ENCODE measurements at places on chromosomes 16 and 17.
A peak's percentile ranks its signal among the peaks of the same experiment; 100 is the strongest.

GRCh38 chr16:58000706-58001676, at the start of gene USB1:
TSS of gene USB1 (plus strand) at chr16:58001407. CDS start at chr16:58001484, 77 bp downstream.
- DNase-seq = peak; percentile 85
- H3K27me3 ChIP-seq = no peaks in the 10 kb centered on the region
- peak within 1 kb of the TSS; percentile 91 for H3K27ac ChIP-seq
- H3K4me3 ChIP-seq = peak within 1 kb of the TSS; percentile 96

- no peaks in the 10 kb centered on the region for H3K27me3 ChIP-seq
- peaks cover 17% of the 10 kb centered on the region for H3K4me1 ChIP-seq
- no peak overlapping the region for H3K27ac ChIP-seq
- H3K36me3 ChIP-seq = peaks cover 53% of the 10 kb centered on the region
- DNase-seq = no peak
These were observed 22.5 kb downstream of the BANP start for GRCh38 chr16:87973717-87974116.

GRCh38 chr16:67395458-67396158, 2.3 kb upstream of the TPPP3 start:
- peaks cover 35% of the 10 kb centered on the region for H3K27me3 ChIP-seq
- H3K27ac ChIP-seq = no peak overlapping the region
- peaks cover 9% of the 10 kb centered on the region for H3K4me1 ChIP-seq
- H3K36me3 ChIP-seq = no peaks in the 10 kb centered on the region
- no peak for DNase-seq
- no peak overlapping the region for H3K4me3 ChIP-seq

GRCh38 chr16:1333149-1333812, at the start of gene BAIAP3:
TSS of gene BAIAP3 (plus strand) at chr16:1333645. CDS start at chr16:1338550, 4,905 bp downstream.
- peak within 1 kb of the TSS; percentile 36 for H3K4me3 ChIP-seq
- no peaks in the 10 kb centered on the region for H3K36me3 ChIP-seq
- DNase-seq = peak; percentile 60

- H3K4me3 ChIP-seq = no peak overlapping the region
- no peak overlapping the region for H3K27ac ChIP-seq
- H3K27me3 ChIP-seq = peaks cover 1% of the 10 kb centered on the region
- no peak for DNase-seq
These were observed 167.8 kb downstream of the IRF8 start for GRCh38 chr16:86066811-86067210.

DNA sequence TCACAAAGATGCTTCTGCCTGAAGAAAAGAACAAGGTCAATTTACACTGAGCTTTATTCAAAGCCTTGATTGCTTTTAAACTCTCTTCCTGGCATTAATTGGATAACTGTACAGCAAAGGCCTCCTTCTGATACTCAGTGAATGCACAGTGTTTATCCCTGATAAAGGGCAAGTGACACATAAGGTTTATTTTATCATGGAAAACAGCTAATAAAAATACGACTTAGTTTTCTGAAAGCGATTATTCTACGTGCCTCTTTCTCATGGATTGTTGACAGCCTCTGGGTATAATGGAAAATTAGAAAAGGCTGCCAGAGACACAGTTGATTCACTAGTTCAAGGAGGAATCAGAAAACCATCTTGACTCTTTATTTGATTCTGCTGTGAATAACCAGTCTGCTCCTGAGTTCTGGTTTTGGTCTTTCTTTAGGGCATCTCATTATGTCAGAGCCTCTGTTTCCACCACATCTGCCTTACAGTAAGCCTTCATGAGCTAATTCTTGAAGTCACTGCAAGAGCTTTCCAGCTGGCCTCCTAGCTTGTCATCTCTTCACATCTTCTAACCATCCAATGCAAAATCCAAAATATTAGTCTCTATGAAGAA, 212.9 kb downstream of the CNTNAP4 start:
- H3K4me1 ChIP-seq = no peaks in the 10 kb centered on the region
- no peak overlapping the region for H3K4me3 ChIP-seq
- H3K27me3 ChIP-seq = no peaks in the 10 kb centered on the region

DNA sequence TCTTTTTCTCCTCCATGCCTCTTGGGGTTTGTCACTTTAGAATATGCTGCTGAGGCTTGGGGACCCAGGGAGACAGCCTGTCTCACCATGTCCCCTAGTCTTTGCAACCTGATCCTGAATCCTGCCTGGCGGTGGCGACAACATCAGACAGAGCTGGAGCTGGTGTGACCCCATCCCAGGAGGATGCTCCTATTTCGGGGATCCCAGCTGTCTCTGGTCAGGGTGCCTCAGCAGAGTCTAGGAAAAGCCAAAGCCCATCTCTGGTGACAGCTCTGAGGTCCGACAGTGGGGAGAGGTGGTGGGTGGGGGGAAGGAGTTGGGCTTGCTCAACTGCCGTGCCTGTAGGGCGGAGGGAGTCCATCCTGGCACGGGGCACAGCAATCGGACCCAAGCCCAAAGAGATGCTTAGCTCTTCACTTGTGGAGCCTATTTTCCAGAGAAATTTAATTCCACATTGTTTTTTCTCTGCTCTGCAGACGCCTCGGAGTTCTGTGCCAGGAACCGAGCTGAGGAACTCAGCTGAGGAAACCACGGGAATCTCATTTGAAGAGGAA, 10.3 kb upstream of the TNS4 start:
- H3K4me1 ChIP-seq = peaks cover 44% of the 10 kb centered on the region
- H3K27me3 ChIP-seq = no peaks in the 10 kb centered on the region
- H3K4me3 ChIP-seq = no peak overlapping the region
- no peak for DNase-seq
- H3K27ac ChIP-seq = no peak overlapping the region
- H3K36me3 ChIP-seq = peaks cover 12% of the 10 kb centered on the region

GRCh38 chr17:12316021-12316420, 295.3 kb downstream of the MAP2K4 start:
- H3K4me3 ChIP-seq = no peak overlapping the region
- no peaks in the 10 kb centered on the region for H3K4me1 ChIP-seq
- no peak overlapping the region for H3K27ac ChIP-seq
- DNase-seq = no peak

DNA sequence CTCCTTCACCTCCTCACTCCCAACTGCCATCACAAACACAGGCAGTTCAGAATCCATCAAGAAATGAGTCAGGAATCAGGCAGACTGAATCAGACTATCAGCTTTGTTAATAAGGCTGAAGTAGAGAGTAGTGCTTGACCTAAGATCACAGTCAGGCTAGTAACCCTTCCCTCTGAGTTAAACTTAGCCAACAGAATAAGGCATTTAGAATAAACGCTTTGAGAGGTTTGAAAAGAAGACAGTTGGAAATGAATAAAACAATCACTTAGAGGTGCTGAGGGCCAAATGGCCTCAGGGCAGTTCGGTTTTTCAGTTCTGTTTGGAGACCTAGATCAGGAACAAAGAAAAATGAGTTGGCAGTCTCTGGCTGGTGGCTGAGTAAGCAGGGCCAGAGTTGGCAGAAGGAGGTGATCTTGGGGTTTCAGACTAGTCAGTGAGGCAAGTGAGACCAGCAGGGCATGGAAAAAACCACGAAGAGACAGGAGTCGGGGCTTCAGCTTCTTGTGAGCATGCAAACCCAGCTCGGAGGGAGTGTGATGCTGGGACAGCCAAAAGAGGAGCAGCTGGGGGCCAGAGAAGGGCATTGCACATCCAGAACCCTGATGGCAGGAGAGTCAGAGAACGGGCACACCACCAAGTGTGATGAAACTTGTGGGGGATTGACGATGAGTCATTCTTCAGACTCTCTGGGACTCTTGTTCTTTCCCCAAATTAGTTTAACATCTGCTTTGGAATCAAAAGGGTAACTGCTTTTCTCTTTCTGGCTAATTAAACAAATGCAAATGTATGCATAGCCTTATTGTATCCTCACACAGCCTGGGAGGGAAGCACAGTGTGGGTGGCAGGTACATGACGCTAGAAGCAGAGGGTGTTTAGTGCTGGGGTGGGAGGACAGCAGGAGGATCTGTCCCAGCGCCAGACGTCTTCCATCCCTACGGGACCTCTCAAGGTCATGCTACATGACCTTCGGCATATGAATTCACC, 54.8 kb downstream of the SPECC1 start:
- no peak overlapping the region for H3K27ac ChIP-seq
- DNase-seq = no peak
- no peaks in the 10 kb centered on the region for H3K36me3 ChIP-seq
- H3K4me1 ChIP-seq = no peaks in the 10 kb centered on the region
- H3K4me3 ChIP-seq = no peak overlapping the region
- H3K27me3 ChIP-seq = no peaks in the 10 kb centered on the region

DNA sequence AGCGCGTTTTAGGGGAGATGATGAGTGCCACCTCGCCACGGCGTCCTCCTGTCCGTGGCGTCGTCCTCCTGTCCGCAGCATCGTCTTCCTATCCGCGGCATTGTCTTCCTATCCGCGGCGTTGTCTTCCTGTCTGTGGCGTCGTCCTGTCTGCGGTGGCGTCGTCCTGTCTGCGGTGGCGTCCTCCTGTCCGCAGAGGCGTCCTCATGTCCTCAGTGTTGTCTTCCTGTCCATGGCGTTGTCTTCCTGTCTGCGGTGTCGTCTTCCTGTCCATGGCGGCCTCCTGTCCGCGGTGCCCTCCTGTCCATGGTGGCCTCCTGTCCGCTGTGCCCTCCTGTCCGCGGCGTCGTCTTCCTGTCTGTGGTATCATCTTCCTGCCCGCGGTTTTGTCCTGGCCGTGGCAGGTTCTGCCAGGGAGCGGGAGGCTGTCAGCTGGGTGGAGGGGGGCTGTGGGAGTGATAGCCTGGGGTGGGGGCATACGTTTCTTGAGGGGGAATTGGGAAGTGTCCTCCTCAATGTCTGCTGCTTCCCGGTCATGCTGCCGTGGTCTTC, 30.9 kb downstream of the TBCD start:
- H3K36me3 ChIP-seq = peaks cover 7% of the 10 kb centered on the region
- H3K4me3 ChIP-seq = no peak overlapping the region
- no peak overlapping the region for H3K27ac ChIP-seq
- H3K4me1 ChIP-seq = peaks cover 19% of the 10 kb centered on the region

GRCh38 chr16:31201582-31202413, 762 bp downstream of the PYCARD start:
- peak; percentile 55 for DNase-seq
- H3K36me3 ChIP-seq = peaks cover 35% of the 10 kb centered on the region
- H3K4me1 ChIP-seq = peaks cover 67% of the 10 kb centered on the region
- H3K27me3 ChIP-seq = no peaks in the 10 kb centered on the region

- H3K27ac ChIP-seq = no peak overlapping the region
- no peak for DNase-seq
- H3K36me3 ChIP-seq = no peaks in the 10 kb centered on the region
- H3K4me1 ChIP-seq = peaks cover 3% of the 10 kb centered on the region
These were observed 64.0 kb downstream of the TBC1D16 start for GRCh38 chr17:79971651-79972050.

DNA sequence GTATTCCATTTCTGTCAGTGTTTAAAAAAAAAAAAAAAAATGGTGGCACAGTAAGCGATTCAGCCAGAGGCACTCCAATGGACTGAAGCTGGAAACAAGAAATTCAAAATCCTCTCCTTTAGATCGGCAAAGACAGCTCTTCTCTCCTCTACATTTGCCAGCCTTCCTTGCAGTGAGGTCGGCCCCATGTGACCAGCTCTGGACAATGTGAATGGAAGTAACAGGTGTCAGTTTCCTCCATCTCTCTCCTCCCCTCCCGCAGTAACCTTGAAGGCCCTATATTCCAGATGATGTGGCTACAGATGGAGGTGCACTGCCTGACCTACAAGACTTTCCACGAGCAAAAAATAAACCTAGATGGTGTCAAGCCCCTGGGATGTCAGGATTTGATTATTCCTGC, 15.0 kb downstream of the CUEDC1 start:
- peaks cover 29% of the 10 kb centered on the region for H3K27me3 ChIP-seq
- no peak overlapping the region for H3K27ac ChIP-seq
- DNase-seq = no peak
- H3K36me3 ChIP-seq = no peaks in the 10 kb centered on the region
- peaks cover 11% of the 10 kb centered on the region for H3K4me1 ChIP-seq
- H3K4me3 ChIP-seq = no peak overlapping the region

DNA sequence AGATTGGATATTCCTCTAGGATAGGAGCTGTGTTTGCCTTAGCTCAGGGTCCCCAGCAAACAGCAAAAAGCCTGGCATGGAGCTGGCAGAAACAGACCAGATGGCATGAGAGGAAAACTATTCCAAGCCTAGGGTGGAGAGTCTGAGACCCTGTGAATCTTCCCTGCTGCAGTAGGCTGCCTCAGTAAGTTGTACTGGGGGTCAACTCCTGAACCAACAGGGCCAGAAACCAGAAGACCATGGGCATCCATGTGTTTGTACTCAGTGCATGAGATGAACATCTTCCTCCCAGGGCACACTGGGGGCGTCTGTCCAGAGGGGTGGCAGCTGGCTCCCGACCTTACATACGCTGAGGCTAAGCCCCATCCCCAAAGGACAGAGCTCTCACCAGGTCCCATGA, 214.4 kb downstream of the C16orf78 start:
- H3K4me1 ChIP-seq = no peaks in the 10 kb centered on the region
- no peak overlapping the region for H3K4me3 ChIP-seq
- no peaks in the 10 kb centered on the region for H3K36me3 ChIP-seq
- no peak overlapping the region for H3K27ac ChIP-seq
- H3K27me3 ChIP-seq = peaks cover 10% of the 10 kb centered on the region

DNA sequence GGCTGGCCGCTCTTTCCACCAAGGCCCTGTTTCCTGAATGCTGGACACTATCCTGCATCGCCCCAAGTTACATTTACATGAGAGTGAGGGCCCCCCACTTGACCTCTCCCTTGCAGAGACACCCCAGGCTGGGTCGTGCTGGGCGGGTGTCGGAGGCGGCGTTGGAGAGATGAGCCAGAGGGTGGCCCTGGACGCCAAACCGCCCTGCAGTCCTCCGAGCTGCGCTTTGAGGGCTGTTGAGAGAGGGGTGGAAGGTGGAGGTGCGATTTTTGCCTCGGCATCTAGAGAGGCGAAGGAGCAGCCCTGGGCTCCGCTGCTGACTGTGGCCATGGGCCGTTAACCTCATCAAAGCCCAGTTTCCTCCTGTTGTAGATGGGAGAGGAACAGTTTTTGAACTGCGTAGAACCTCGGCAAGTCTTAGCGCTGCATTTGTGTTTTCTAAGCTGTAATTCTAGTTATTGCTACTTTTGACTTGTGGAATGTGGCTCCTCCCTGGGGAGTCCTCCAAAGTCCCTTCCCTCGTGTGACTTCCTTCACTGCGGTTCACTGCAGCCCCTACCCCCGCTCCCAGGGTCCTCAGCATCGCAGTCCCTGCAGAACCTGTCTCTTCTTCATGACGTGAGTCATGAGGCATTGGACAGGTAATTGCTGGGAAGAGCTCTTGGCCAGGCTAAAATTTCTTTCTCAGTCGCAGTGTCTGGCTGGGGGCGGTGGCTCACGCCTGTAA, 986 bp upstream of the ELOB start:
- H3K36me3 ChIP-seq = peaks cover 14% of the 10 kb centered on the region
- no peaks in the 10 kb centered on the region for H3K27me3 ChIP-seq
- peak; percentile 46 for DNase-seq
